ENCODE measurements at places on chromosomes 3 and 15.

DNA sequence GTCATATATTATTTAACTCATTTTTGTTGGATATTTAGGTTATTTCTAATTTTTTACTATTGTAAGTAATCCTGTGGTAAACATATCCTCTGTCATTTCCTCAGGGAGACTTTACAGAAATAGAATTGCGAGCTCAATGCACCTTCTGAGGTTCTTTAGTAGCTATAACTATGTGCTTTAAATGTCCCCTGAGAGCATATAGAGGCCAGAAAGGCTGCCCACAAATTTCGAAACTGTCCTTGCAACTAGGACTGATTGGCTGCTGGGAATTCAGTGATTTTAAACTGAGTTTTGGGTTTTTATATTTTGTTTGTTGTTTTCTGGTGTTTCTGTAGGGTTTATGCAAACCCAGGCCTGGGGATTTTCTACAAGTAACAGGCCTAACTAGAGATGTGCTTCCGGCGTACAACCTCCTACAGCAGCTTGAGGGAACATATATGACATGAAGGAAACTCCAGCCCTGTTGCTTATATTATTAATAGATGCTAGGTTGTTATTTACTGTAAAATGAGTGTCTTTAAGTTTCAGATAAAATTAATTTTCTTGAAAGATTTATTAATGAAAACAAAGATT lies 29.1 kb upstream of the P4HTM start:
- no peak for DNase-seq

DNA sequence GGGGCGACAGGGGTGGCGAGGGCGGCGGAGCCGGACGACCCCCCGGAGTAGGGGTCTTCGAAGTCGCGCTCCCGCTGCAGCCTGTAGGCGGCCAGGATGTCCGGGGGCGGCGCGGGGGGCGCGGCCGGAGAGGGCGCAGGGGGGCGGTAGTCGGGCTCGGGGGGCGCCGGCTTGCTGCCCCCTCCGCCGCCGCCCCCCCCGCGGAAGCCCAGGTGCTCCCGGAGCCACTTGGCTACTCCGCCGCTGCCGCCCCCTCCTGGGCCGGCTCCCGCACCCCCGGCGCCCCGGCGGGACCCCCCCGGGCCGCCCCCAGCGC lies 230 bp downstream of the SHF start:
- no peak for DNase-seq

GRCh38 chr3:142211034-142211433 lies 14.4 kb downstream of the GK5 start:
- DNase-seq, result no peak

- DNase-seq, result no peak
These were observed 29.1 kb downstream of the SLC6A1 start for GRCh38 chr3:11021611-11022011.

GRCh38 chr15:50146632-50147031 lies 27.6 kb upstream of the ATP8B4 start:
- DNase-seq, result no peak

GRCh38 chr3:118171236-118171852 lies 863.3 kb downstream of the IGSF11 start:
- no peak for DNase-seq

GRCh38 chr3:191568206-191568605 lies 107.2 kb downstream of the PYDC2 start:
- DNase-seq, result no peak

GRCh38 chr3:122168044-122168443 lies 15.4 kb upstream of the CASR start:
- no peak for DNase-seq

GRCh38 chr3:113234028-113234427 lies 22.7 kb downstream of the BOC start:
- DNase-seq, result no peak

GRCh38 chr3:177471733-177472480 lies 274.6 kb upstream of the TBL1XR1 start:
- no peak for DNase-seq

DNA sequence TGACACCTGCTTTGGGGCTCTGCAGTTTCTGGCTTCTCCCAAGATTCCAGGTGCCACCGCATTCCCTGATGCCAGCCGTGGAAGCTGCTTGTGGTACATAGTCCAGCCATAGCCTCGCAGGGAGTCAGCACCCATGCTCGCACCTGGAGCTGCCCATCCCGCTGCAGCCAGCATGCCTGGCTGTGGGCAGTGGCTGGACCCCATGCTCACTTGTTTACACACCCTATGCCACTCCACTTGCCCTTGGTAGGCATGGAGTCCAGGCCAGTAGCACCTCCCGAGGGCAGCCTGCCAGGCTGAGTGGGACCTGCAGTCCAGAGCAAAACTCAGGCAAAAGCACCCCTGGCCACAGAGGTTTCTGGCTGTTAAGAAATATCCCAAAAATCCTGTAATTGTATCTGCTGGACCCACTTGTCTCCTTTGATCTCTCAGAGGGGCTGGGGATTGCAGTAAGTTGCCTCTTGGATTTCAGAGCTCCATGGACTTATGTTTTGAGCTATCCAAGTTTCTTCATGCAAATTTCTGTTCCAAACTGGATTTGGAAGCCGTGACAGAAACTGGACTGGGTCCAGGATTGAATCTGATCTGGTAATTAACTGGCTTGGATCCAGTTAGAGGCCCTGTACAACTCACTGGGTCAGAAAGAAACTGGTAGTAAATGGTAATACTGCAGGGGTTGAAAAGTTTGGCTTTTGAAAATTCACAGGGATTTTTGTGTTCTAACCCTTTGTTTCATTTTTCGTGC lies 149.3 kb downstream of the FMN1 start:
- no peak for DNase-seq

DNA sequence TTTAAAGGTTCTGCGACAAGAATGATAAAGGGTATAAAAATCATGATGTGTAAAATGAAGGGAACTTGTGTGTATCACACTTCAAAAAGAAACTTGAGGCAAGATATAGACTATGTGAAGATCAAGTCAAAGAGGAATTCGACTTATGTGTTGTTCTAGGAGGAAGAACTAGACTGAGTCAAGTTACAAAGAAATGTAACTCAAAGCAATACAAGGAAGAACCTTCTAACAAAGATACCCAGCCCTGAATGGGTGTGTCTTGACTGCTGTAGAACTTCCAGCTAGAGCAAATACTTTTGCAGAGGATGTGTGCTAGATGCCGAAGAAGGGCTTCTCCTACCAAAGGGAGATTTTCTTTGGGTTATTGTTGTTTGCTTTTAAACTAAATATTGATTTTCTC lies 2.4 kb downstream of the SLC49A4 start:
- DNase-seq, result no peak

GRCh38 chr15:65184305-65184867 lies 756 bp downstream of the CLPX start:
- no peak for DNase-seq

DNA sequence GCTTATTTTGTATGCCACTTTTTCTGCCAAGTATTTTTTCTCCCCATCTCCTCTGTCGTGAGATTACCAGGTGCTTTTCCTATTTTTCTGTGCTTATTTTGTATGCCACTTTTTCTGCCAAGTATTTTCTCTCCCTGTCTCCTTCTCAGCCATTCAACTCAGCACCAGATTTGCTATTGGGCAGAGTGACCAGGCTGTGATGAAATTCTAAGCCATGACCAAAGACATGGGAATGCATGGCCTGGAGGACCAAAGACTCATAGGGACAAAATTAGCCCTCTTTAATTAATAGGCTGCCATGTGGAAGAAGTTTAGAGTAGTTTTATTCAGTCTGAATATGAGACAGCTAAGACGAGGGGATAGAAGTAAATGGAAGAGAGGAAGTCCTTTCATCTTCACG lies 257.4 kb downstream of the SQOR start:
- no peak for DNase-seq

GRCh38 chr3:190116551-190117067 lies 4.1 kb downstream of the P3H2 start:
- no peak for DNase-seq

GRCh38 chr3:123749711-123750110 lies 134.4 kb downstream of the MYLK start:
- no peak for DNase-seq

DNA sequence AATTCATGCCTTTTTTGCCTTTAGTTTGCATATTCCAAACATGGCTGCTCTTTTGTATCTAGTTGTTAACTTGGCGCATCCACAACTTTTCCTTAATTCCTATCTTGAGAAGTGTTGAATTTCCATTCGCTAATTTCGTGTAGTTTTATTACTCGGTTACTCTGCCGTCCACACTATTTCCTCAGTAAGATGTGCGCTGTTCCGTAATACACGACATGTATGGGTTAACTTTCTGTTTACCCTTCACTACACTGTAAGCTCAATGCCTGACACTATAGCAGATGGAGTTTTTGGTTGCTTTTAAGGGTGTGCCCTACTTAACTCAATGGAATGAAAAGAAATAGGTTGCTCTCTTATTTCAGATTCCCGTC lies 724 bp downstream of the RPSA start:
- no peak for DNase-seq

- DNase-seq, result no peak
These were observed 110.9 kb upstream of the PHLDB2 start for GRCh38 chr3:111748132-111748531.

Data from DMS 273 treated with DMSO at 0.1 percent for 48 hours (cell line).